GDM1 (cell line): ENCODE measurements at places on chromosomes 13 and 19.

DNA sequence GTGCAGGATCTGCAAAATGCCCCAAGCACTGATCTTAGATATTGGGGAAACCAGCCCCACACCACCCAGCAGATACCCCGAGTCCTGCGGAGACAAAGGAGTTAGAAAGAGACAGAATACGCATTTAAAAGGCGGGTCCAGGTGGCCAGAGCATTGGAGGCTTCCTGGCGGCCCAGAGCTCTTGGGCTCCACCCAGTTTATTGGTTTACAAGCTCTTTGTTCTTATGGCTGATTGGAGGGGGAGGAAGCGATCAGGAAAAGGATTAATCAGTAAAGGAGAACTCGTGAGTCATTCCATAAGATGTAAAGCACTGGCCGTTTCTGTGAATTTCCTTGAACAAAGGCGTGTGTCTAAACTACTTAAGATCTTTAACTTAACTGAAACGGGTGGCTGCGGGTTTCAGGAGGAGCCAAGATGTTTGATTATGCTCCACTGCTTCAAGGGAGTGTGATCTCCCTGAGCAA, 926 bp downstream of the ZNF587 start:
- no peak for DNase-seq

GRCh38 chr19:33282036-33282671, 20.2 kb downstream of the CEBPA start:
- DNase-seq, result no peak

DNA sequence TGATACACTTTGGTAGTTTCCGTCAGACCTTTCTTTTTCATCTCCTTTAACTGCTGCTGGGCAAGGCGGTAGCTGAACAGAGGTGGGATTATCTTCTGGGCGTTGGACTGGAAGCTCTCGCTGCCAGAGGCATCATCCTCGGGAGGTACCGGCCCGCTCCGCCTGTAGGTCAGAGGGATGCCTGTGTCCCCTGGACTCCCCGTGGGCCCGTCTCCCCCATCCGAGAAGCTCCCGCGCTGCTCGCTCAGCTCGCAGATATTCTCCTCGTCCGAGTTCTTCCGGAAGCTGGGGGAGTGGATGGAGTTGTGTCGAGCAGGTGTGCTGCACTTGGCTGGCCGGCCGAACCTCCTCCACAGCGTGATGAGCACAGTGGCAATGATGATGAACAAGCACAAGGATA, 27.7 kb downstream of the THSD1 start:
- DNase-seq, result no peak

DNA sequence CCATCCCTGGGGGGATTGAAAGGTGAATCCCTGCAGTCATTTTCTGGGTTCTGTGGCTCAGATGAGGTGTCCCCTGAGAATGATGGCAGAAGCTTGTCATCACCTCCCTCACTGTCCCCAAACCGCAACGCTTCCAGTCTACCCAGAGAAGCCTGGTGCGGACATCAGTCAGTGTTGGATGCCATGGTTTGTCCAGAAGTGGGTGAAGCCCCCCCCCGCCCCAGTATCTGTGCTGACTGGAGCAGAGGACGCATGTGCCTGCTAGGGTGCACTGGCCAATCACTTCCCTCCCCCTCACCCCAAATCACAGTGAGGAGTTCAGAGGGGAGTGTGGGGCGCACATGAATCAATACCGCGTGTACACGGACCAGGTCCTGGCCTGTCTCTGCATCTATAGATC, 150.5 kb downstream of the TEX29 start:
- no peak for DNase-seq

DNA sequence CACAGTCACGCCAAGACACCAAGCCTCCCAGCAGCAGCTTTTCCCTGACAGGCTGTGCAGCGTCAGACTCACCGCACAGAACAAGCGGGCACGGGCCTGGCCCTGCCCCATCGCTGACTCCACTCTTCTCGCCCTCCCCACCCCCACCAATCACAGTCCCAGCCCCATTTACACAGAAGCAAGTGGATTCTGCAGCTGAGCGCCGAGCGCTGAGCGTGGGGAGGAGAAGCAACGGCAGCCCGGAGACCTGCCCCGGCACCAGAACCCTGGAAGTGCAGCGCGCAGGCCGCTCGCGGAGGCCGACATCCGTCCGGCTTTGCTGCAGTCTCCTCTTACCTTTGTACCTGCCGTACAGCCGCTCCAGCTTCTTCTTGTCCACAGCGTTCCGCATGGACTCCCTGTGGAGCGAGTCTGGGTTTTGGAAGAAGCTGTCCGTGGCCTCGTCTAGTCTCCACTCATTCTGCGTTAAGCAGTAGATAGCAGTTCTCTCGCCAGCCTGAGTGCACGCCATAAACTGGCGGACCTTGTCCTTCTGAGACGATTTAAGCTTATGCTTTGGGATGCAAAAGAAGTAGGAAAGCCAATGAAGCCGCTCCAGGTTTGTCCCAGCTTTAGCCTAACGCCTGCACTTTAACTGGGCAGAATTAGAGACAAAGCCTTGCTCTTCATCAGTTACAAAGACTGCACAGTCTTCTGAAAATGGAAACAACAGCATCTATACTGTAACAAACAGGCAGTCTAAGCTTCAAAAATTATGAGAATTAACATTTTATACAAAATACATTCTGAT, 6.8 kb downstream of the DCUN1D2 start:
- no peak for DNase-seq

DNA sequence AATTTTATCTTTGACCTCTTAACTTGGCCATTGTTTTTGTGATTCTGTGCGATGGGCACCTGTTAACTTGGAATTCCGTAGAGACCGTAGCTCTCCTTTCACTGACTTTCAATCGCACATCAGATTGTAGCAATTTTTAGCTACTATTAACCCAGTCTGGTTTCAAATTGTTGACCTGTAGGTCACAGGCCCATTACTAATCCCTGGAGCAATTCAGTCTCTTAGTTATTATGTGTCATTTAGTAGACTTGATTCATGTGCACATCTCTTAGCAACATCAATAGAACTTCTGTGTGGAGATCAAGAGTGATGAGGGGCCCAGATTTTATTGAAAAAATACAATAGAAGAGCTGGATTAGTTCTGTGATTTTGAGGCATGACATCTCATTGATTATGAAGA, 549.6 kb upstream of the SLC10A2 start:
- DNase-seq, result no peak

DNA sequence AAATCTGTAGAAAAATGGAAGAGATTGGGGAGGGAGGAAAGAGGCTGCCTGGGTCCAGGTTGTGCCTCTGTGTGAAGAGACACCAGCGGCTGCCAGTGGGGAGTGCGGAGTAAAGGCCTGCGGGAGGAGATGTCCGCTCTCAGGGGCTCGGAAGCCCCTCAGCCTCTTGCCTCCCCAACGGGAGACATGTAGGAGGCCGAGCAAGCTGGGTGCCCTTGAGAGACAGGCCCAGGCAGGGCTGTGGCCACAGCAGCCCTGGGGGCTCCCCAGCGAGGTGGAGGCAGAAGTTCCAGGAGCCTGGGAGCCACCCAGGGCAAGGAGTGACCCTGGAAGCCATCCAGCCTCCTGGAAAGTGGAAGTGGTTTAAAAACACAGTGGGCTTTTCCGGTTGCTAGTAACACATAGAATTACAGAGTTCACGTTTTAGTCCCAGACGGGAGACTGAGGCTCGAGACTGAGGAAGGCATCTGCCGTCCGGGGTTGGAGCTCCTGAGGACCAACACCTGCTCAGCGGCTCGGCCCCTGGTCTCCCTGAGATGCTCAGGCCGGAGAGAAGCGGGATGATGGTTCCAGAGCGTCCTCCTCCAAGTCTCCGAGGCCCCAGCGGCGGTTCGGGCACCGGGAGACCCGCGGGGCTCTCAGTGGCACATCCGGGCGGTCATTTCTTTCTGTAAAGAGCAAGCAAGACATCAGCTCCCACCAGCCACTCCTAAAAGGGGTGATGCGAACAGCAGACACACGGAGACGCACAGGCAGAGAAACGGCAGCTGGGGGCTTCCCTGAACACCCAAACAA, 21.9 kb upstream of the MKNK2 start:
- no peak for DNase-seq

DNA sequence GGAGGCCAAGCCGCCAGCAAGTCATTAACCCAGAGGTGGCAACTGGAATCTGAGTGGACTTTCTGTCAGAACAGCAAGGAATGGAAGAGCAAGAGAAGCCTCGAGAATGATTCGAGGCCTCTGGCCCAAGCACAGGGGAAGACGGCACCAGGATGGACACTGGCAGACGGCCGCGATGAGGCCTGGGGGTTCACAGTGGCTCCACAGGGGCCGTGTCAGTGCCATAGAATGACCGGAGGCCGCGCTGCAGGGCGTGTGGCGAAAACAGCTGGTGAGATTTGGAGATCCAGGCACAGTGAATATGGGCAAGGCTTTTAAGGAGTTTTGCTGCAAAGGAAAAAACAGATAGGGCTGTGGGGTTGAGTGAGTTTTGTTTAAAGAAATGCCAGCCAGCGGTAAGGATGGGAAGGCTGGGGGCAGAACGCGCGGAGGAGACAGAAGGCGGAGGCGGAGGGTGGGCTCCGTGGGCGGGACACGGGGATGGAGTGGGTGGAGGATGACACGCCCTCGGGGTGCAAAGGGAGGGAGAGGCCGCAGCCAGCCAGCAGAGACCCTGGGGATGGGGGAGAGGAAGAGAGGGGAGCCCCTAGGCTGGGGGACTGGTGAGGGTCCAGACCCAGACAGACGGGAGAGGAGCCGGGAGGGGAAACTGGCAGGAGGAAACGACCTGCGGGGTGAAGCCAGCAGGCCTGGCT, 130.5 kb downstream of the RNF17 start:
- no peak for DNase-seq

DNA sequence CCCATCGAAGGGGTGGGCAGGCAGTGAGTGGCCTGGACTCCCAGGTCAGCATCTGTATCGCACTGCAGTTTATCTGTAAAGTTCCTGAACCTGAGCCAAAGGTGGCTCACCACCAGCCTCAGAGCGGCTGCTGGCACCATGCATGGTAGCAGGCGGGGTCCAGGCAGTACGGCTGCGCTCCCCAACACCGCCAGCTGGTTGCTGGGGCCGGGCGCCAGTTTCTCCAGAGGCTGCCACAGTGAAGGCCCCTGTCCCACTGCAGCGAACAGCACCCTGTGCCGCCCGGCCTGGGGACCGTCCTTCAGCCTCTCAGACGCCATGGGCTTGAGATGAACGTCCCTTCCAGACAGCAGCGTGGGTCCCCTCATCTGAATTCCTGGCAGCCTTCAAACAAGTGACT, 109.8 kb downstream of the KDM4B start:
- DNase-seq, result no peak

DNA sequence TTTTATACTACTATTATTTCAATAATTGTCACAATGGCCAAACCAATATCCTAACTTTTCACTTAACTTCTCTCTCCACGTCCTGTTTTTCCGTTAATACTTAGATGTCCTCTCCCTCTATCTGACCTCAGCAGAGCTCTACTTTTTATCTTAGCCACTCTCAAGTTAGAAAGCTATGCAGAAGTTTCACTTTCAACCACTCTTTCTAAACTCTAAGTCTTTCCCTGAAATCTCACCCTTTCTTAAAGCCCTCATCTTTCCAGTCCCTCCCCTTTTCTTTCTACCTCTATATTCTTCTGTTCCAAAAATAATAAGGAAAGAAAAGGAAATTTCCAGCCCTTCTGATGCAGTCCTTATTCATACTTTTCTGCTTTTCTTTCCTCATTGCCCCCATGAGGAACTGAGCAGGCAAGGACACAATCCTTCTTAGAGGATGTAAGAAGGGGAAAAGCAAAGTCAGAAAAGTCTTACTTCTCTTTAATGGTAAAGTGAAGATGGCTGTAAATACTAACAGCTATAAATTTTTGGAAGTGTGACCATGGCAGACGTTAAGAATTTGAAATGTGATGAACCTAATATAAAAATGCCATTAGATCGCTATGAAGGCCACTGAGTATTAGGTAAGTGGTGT, 23.0 kb downstream of the FAM216B start:
- no peak for DNase-seq

DNA sequence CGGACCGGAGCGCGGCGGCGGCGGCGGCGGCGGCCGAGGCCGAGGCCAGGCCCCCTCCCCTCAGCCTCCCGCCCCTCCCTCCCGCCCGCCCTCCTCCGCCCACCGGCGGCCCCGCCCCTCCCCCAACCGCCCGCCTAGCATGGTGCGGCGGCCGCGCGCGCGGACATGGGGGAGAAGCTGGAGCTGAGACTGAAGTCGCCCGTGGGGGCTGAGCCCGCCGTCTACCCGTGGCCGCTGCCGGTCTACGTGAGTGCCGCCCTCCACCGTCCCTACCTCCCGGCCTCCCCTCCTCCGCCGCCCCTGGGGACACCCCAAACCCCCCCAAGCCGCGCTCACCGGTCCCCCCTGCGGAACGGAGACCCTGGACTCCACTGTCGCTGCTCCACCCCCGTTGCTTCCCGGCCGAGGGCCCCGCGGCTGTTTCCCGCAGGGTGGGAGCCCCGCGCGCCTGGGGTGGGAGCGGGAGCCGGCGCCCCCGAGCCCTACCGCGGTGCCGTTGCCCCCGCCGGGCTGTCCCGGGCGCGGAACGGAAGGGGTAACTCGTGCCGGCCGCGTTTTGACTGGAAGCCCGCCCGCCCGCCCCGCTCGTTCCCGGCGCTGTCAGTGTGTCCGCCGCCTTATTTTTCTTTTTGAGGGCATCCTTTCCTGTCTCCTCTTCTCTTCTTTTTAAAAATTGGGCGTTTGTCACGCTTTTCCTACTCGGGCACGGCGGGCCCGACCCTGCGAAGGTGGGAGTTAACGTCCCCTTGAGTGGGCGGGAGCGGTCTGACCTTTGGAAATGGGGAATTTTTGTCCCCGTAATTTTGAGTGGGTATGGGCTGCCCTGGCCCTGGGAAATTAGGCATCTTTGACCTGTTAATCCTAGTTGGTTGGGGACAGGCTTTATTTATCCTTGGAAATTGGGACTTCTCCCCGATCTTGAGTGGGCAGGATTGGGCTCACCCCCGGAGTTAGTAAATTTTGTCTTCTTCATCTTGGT, 576 bp downstream of the DOT1L start:
- DNase-seq, result no peak
